GM03348 (cell line): ENCODE measurements at places on chromosomes 2 and 18.

DNA sequence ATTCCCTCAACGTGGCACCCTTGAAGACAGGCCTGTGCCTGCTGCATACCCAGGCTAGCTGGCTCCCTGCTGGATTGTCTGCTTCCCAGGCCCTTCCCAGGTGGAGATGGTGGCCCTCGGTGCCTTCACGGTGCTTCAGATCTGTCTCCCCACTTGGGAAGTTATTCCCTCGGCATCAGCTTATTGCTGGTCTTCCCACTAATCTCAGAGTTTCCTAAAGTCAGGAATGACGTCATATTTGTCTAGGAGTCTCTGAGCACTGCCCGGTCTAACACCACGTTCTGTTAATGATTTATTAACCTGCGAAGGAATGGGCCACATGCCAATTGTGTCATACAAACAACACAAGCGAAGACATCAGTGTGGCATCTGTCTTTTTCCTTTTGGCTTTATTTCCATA is 269.8 kb upstream of the ID2 start:
- no peak for DNase-seq

DNA sequence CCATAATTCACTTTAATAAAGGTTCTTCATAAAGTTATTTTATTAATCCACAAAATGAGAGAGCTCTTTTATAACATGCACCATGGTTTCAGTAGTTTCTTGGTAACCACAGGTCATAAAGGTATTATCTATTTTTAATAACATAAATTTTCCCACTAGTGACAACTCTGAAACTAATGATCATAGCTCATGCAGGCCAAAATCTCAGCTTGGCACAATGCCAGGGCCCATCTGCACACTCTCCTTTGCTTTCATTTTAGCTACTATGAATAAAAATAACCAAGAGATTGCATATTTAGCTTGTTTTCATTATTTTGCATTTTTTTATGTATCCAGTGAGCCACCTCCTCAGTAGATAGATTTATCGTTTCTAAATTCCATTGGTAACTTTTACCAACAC is 691.8 kb upstream of the CHAC2 start:
- DNase-seq: no peak

DNA sequence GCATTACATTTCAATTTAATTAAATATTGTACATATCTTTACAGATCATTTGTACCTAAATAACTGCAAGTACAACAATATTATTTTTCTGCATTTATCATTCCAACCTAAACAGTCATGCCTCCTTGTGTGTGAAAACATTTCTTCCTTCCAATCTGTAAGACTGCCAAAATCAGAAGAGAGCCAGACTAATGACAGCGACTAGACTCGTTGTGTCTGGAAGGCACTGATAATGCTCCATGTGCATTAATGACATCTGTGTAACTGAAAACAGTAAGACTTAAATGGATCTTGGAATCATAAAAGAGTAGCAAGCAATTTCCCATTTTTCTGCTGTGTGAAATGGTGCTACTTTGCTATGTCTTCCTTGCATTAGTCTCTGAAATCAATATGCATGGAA is 278.0 kb upstream of the DSEL start:
- DNase-seq: peak; percentile 23

GRCh38 chr18:45026162-45026561 is 345.5 kb downstream of the SETBP1 start:
- no peak for DNase-seq

DNA sequence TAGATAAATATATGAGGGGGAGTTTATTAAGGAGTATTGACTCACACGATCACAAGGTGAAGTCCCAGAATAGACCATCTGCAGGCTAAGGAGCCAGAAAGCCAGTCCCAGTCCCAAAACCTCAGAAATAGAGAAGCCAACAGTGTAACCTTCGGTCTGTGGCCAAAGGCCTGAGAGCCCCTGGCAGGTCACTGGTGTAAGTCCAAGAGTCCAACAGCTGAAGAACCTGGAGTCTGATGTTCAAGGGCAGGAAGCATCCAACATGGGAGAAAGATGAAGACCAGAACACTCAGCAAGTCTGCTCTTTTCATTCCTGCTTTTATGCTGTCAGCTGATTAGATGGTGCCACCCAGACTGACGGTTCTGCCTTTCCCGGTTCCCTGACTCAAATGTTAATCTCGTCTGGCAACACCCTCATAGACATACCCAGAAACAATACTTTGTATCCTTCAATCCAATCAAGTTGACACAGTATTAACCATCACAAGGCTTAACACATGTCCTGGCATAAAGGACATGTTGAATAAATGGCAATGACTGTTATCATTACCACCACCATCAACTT is 56.7 kb downstream of the MAPK4 start:
- DNase-seq: no peak

DNA sequence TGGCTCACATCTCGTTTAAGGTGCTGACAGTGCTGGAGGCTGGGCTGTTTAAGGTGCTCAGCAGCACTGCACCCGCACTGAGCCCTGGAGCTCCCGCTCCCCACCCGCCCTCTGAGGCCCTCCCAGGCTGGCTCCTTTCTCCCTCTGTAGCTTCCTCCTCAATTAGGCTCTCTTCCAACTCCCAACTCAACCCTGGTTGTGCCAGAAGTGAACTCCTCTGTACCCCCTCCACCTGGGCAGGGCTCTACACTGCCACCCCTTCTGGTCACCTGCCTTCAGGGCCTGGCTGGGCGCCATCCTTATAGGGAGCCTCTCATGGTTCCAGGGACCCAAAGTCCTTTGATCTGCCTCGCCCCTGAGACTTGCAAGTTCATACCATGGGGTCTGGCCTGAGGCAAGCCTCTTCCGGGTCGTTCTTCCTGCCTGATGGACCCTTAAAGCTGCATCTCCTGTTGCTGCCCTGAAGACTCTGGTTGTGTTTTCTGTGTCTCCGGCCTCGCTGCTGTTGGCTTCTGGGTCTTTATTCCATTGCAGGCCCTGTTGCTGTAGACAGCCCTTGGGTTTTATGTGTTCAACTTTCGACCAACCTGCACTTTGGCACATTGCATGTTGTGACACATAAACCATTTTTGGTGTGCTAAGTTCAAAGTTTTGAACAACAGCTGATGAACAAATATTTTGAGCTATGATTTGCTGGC is 199.6 kb downstream of the LDLRAD4 start:
- DNase-seq: no peak

- DNase-seq: no peak
Measured at GRCh38 chr2:128602038-128602698, 283.5 kb upstream of the HS6ST1 start.

GRCh38 chr2:72916743-72917137 is 579 bp upstream of the EMX1 start:
- no peak for DNase-seq

- no peak for DNase-seq
Measured at GRCh38 chr2:37654932-37655841, 16.3 kb downstream of the CDC42EP3 start.

GRCh38 chr2:74887960-74888700 is 54.2 kb downstream of the HK2 start:
- peak; percentile 43 for DNase-seq

- DNase-seq: peak; percentile 94
Measured at GRCh38 chr2:231482806-231483391, 18.6 kb upstream of the NCL start.

GRCh38 chr2:217330647-217331046 is 470.8 kb upstream of the TNP1 start:
- no peak for DNase-seq
